Neural progenitor cell (in vitro differentiated cells): ENCODE measurements at places on chromosomes 7 and 10.

DNA sequence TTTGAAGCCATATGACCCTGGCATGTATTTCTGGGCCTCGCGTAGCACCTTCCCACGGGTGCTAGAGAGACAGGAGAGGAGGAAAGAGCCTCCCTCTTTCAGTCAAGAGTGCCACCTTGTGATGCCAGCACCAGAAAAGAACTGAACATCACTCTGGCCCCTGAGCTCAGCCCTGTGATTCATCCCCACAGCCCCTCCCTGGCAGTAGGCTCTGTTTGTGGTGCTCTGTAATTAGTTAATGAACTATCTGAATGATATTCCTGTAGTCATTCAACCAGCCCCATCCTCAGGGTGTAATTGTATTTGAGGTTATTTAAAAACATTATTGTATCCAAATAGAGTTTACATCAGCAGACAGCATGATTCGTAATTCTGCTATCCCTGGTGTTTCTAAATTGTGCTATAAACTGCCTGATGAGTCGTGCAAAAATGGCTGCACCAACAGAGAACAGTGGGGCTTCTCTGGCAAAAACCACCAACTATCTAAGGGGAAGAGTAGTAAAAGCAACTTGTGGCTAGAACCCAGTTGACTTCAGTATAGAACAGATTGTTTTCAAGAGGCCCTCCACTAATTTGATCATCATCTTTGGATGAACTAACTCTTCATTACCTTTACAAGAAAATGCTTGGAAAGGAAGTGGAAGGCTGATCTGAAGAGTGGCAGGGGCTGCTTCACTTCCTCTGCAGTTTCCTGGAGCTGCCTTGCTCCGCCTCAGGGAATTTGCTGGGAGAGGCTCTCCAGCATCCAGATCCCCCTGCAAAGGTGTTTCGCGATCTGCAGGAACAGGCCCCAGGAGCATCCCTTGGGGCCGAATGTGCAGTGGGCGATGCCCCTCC is 23.7 kb upstream of the TIAL1 start:
- DNase-seq: no peak

- no peak for DNase-seq
Observed at GRCh38 chr10:70743430-70743788, 41.8 kb downstream of the TBATA start.

DNA sequence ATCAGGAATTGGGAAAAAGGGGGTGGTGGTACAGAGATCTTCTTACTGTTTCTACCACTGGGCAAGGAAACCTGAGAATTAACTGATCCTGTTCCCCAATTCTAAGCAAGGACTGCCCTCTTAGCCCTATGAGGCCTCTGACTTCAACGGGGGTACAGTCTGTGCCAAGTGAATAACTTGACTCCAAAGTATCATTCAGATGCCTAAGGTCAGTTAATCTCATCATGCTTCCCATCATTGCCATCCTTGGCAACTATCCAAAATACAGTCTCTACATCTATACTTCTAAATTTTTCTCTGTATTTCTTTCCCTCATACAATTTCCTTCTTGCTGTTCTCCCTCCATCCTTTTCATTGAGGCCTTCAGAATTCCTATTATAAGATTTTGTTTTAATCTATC is 10.5 kb downstream of the PPP3CB start:
- no peak for DNase-seq

DNA sequence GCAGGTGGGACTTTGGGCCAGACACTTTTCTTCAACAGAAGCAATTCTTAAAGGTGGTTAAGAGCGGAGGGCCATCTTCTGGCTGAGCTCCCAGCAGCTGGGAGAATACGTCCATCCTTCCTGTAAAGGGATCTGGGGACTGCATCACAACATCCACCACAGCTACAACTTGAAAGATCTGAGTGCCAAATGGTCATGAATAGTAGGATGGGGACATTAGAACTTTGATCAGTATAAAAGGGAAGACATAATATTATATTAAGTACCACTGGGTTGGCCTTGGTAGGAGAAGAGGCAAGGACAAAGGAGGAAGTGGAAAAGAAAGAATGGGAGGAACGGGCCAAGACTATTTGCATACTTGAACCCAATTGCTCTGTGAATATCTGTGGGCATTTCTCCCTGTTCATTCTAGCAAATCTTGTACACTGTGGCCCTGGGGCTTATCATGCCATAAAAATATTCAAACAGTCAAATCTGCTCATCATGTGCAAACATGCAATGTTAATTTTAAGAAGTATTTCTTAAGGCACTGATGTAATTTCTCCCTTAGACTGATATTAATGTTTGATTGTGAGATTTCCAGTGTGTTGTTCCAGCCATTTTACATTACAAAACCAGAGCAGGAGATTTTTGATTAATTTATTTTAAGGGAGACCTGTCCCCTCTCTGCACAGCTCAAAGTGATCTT is 65.5 kb upstream of the CREB5 start:
- no peak for DNase-seq

DNA sequence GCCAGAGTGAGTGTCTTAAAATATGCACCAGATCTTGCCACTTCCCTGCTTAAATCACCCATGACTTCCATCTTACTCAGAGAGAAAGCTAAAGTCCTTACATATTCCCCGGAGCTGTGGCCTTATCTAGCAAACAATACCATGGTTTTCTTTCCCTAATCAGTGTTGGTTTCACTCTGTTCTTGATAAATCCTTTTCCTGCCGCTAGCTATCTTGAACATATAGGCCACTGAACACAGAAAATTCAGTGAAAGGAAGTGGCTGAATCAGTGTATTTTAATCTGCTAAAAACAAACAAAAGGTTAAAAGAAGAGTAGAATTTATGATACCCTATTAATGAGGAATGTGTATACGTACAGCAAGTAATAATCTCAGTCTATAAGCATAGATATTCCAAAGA is 42.0 kb upstream of the JAZF1 start:
- no peak for DNase-seq

DNA sequence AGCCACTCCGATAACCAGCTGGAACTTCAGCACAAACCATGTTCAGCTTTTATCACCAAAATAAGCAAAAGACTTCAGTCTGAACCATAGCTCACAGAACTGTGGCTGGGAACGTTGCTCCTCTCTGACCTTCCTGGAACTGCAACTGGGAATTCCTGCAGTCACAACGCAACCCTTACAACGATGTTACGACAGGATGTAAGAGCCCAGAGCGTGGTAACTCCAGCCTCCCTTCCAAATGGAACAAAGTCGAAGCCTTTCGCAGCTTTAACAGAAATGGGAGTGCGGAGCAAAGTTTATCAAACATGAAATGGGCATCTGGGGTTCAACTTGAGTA is 162.6 kb downstream of the ADAM12 start:
- DNase-seq: no peak

GRCh38 chr10:95377950-95378349 is 87.1 kb upstream of the PDLIM1 start:
- DNase-seq: no peak

DNA sequence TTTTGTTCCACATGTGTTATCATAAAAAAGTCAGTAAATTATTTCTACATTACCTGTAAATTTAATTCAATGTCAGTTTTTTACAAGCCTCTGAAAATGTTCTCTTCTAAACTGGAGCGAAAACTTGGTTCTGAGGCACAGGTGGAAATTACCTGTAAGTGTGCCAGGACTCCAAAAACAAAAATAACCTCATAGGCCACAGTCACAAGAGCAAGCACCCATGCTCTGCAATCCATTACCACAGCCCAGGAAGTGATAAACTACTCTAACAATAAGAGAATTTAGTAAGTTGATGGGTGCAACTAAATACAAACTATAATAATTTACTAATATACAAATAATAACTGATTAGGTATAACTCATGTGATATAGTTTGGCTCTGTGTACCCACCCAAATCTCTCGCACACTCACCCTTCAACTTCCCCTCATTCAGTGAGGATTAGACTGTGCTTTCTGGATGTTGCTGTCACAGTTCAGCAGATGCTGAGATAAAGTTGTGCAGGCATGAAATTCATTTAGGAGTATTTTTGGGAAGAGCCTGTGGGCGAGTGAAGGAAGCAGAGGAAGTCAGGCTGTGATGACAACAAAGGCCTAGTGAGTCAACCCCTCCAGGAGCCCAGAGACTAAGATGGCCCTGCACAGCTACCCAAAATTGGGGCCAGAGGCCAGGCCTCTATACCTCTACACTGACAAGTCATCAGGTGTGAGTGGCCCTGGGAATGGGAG is 16.3 kb upstream of the GIMAP6 start:
- no peak for DNase-seq

DNA sequence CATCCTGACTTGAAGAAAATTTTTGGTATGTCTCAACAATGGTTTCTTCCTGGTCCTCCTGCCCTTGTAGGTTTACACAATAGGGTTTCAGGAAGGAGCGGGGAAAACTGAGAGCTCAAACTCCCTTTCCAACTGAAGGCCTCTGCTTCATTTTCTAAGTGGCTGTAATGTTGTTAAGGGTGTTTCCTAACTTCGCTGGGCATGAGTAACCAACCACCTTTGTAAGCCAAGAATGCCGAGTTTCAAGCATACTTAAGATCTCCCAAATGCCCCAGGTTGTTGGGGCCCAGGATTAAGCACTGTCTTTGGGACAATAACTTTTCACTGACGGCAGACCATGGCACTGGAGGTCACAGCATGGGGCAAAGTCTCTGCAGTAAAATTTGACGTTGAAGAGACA is 33.6 kb upstream of the DRGX start:
- no peak for DNase-seq

GRCh38 chr10:133378251-133379096 is 588 bp upstream of the PAOX start:
- DNase-seq: peak; percentile 82

DNA sequence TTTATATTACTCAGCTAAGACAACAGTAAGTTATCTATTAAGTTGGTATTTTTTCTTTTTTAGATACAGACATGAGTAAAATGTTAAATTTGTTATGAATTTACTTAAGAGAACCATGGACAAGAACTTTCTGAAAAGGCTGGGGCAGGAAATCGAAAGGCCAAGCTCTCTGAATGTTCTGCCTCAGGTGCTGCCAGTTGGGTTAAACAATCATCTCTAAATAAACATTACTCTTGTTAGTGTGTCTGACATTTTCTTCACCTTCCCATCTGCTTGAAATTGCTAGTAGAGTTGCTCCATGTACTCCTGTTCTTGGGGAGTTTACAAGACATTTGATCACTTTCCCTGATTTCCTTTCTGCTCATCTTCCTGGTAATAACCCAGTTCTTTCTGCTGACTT is 87.5 kb downstream of the ANKRD7 start:
- DNase-seq: no peak

GRCh38 chr10:86836044-86836443 is 79.6 kb downstream of the BMPR1A start:
- DNase-seq: no peak

GRCh38 chr7:78760620-78761355 is 692.7 kb downstream of the MAGI2 start:
- DNase-seq: no peak

GRCh38 chr7:142910481-142910880 is 23.1 kb downstream of the TRPV5 start:
- DNase-seq: no peak

DNA sequence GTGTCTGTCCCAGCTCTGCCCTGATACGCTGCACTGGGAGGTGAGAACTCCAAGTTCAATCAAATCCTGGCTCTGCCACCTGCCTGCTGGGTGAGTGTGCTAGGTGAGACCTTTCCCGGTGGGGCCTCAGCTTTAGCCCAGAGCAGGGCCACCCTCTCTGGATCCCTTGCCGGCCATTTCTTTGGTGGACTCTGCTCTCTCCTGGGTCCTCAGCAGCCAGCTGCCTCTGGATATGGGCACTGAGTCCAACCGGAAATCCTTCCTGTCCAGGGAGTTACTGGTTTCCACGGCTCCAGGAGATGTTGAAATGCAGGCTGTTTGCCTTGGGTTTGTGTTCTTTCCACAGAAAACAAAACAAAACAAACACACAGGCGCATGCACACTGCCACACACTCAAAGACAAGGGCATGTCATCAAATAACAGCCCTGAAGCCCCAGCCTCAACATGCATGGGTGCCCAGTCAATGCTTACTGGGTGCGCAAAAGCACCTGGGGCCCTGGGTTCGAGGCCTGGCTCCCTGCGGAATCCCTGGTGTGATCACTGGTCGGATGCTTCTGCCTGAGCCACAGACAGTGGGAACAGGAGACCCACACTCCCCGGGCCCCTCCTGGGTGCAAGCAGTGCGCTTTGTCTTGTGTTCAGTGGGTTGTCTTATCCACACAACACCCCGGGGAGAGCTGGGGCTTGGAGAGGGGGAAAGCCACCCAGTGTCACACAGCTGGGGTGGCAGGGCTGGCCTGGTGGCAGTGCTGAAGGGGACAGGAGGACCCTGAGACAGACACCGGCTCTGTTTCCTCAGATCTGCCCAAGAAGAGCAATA is 33.1 kb downstream of the PPIF start:
- no peak for DNase-seq

DNA sequence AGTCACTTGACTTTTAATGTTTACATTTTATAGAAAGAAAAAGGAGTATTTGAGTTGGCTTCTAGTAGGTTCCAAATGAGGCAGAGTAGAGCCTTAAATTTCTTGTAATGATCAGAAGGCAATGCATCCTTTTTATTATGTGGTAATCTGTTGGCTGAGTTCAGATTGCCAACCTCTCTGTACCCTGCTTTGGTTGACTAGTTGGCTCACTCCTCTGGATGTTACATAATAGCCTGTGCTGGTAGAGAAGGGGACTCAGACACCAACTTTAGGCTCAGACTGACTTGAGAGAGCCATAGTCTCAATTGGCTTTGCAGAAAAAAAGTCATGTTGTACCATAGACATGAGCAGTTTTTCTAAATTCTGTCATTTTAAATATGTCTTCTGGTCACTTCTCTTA is 46.8 kb upstream of the GLCCI1 start:
- no peak for DNase-seq

GRCh38 chr7:92708111-92709042 is 118.2 kb upstream of the FAM133B start:
- no peak for DNase-seq
